ENCODE measurements at places on chromosomes 1 and 21. TPM values are rescaled to one million over a fixed set of nuclear protein-coding genes. Genes with fewer than 3 reads are reported as not detected.
A peak's percentile ranks its signal among the peaks of the same experiment; 100 is the strongest.

DNA sequence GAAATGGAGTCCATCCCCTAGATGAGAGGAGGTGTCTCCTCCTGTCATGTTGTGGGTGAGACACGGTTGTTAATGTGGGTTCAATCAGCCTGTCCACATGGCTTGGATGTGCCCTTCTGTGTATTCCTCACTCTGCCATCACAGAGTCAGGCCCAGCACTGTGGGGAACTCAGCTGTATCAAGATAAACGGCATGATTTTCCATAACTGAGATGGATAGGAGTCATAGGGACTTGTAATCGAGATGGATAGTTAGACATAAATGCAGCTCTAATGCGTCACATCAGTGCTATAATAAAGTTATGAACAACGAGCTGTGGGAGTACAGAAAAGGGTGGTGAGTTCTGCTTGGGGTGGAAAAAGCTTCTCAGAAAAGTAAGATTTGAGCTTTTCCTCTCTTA lies 152.9 kb downstream of the RWDD3 start:
- DNase-seq, result no peak

GRCh38 chr1:209534496-209535250 lies 48.8 kb upstream of the CAMK1G start:
- DNase-seq, result no peak

DNA sequence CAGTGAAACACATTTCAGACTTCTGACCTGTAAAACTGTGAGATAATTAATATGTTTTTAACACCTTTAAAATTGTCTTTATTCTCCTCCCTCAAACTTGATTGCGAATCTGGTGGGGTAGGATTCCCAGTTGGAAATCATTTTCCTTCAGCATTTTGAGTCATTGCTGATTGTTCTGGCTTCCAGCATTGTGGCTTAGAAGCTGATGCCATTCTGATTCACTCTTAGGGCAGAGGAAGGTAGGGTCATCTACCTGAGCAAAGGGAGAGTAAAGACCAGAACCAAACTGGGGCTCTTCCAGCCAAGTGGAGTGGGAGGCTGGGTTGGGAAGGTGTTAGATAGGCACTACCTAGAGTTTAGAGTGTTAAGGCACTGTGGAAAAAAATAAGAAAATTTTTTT lies 61.2 kb downstream of the MPZL1 start:
- no peak for DNase-seq

GRCh38 chr1:55685560-55685959 lies 470.4 kb upstream of the USP24 start:
- DNase-seq, result no peak

DNA sequence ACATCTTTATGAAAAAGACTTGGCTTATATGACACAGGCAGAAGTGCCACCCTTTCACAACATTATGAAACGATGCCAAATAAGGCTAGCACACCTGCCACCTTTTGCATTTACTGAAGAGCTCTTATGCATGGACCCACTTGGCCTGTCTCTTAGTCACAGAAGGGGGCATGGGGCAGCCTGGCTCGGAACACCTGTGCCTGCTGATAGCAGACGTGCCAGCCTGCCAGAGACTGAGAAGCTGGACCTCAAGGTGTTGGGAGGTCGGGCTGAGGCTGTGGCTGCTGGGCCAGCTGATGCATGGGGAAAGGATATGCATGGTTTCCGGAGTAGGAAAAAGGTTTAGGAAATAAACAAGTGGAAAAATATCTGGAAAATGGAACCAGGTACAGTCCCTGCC lies 21.5 kb downstream of the RCAN1 start:
- DNase-seq, result no peak

DNA sequence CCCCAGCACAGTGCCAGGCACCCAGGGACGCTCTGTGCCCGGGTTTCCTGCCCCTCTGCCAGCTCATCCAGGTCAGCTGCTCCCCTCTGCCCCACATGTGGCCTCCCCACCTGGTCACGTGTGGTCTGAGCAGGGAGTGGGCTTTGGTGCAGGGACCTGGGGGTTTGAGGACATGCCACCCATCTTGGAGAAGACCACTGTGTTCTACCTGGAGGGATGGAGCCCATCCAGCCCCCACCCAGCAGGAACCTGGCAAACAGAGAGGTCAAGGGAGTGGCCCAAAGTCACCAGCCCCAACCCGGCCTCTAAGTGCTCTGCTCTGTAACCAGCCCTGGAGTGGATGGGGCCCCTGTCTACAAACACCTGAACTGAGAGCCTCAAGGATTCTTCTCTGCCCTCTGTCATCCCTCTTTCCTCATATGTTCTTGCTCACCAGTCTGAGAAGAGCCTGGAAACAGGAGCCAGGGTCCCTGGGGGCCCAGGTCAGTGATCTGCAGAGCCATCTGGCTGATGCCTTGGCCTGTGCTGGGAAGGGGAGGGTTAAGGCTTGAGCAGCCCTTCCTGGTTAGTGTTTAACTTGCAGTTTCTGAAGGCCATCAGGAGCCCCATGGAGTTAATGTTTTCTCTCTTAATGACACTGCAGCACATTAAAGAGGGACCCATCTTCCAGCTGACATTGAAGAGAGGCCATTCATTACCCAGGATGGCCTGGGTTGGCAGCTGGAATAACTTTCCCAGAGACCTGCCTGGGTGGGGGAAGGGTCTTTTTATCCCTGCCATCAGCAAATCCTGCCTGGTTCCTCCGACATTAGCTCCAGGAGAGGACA lies 235.4 kb downstream of the PTPRU start:
- peak; percentile 85 for DNase-seq

DNA sequence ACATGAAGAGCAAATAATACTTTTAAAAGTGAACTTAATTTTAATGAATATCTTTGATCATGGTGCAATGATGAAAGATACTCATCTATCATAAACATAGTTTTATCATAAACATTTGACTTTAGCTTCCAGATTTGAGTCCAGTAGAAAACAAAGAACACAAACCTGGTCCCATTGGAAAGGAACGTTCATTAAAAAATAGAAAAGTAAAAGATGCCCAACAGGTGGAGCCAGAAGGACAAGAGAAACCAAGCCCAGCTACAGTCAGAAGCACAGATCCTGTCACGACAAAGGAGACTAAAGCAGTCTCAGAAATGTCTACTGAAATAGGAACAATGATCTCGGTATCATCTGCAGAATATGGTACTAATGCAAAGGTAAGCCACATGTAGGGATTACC lies 55.6 kb upstream of the MYOCOS start:
- DNase-seq, result no peak

DNA sequence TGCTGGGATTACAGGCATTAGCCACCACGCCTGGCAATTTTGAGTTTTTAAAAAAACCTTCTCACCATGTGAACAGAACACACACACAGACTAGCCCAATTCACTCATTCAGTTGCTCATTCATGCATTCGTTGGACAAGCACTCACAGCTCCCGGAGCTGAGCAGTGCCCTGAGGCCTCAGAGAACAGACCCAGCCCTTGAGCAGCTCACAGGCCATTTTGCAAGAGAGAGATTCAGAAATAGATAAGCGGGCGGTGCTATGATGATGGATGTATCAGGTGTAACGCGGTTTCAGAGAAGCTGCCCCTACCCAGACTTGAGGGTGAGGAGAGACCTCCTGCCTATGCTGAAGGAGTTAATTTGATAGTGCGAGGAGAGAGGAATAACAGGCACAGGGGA lies 18.6 kb downstream of the PTAFR start:
- DNase-seq, result no peak

DNA sequence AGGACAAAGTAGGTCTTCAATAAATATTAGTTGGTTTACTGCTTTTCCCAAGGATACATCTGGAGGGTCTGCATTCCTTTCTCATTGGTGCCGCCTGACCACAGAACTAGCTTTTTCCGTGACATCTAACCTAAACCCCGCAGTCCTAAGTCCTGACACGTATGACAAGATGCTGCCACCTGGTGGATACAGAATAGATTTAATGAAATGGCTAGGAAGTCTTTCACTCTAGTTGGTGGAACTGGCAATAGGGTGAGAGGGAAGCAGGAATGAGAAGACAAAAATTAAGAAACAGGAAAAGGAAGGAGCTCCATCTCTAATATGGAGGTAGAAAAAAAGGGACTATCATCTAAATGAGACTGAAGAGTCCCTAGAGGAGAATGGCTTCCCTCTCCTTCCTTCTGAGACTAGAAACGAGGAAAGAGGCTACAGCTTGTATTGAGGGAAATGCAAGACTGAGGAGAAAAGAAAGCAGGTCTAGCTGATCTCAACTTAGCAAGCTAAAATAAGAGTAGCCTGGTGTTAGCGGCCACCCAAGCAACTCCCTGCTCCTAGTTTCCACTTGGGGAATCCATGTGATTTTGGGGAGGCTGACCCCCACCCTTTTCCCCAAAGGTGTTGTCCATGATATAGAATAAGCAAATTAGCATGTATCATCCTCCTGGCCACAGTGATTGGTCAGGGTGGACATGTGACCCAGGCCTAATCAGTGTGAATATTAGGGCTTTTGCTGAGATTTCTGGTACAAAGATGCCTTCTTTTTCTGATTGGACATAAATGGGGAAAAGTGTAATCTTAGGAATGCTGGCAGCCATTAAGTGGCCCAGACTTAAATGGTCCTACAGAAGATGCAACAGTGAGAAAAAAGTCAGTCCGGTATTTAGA lies 5.9 kb downstream of the RFX5 start:
- peak; percentile 23 for DNase-seq

The HFM1 gene
- 10.2 TPM for total RNA-seq

All from glutamatergic neuron (in vitro differentiated cells).